ENCODE measurements at places on chromosomes 3 and 15. TPM values are rescaled to one million over a fixed set of nuclear protein-coding genes. Genes with fewer than 3 reads are reported as not detected.

DNA sequence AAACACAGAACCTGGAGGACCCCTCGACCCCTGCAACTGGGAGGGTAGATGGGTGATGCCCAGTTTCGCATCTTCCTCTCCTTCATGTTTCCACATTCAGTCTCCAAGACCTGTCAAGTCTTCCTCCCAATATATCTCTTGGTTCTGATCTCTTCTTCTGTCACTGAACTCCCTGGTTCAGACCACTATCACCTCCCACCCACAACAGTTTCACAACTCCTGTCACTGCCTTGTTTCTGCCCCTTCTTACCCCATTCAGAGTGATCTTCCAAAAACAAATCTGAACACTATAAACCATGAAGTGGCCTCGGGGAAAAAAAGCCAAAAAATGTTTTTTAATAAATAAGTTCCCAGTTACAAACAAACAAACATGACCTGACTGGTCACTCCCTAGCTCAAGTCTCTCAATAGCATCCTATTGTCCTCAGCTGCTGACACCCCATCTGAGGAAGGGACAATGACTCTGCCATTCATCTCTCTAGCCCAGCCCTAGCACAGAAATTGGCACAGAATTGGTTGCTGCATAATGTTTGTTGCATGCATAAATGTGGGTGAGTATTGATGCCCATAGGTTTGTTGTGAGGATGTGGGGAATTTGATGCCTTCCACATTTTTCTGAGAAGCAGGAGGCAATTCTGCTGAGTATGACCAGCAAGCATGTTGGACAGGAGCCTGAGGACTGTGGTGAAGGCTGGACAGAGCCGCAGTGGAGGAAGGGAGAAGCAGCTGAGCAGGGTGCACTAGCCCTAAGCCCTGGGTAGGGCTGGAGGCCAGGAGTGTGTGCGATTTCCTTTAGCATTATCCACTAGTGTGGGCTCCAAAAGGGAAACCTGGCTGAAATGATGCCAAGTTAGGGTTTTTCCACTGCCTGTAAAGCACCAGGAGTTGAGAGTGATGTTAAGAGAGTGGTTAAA lies 12.2 kb upstream of the XYLB start:
- DNase-seq, result no peak

GRCh38 chr3:187839422-187839821 lies 94.2 kb upstream of the BCL6 start:
- DNase-seq, result no peak

DNA sequence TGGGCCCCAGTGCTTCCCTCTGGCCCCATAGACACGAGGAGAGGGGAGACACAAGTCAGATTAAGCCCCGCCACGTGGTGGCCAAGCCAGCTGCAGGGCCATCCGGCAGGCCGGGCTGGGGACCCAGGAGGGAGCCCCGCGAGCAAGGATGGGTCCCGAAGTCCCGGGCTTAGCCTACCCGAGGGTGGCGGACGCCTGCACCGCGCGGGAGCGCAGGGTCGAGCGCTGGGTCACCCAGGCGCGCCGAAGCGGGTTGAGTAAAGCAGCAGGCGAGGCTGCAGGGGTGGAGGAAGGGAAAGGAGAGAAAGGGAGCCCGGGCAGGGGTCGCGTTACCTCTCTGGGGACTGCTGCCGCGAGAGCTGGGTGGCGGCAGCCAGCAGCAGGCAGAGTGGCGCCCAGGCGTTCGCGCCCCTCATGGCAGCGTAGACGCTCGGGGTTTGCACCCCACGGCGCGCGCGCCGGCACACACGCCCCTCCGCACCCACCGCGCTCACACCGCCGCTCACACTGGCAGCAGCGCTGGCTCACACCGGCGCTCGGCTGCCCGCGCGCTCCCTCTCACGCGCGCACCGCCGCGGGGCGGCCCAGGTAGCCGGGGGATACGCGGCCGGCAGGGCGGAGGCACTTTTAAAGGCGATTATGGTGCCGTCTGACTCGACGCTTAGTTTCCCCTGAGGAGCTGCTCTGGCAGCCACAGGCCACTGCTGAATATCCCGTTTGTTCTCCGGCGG lies at the start of gene PCOLCE2:
TSS of gene PCOLCE2 (minus strand) at position 603 of the 731 bp plus-strand sequence. CDS start at position 416, 187 bp downstream.
- DNase-seq, result no peak

DNA sequence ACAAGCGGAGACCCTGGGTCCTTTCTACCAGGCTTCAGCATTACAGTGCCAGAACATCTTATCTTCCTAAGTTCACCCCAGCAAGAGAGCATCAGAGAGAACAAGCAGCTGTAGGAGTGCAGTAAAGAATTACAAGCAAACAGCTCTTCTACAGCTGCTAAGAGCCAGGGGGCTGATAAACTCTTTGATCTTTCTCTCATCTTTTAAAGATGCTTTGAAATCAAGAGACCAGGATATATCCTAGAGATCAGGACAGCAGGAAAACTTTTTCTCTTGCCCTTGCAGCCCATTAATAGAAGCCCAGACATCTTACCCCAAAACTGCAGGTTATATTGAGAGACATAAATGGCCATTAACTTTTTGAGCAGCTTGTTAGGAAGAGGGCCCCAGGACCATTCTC lies 198.1 kb downstream of the RSL24D1 start:
- DNase-seq, result no peak

The SLC9A9 gene
- not detected for total RNA-seq

- no peak for DNase-seq
Measured at GRCh38 chr3:130093741-130094391, 12.2 kb downstream of the ALG1L2 start.

The TIGIT gene
- total RNA-seq, result not detected

The AQP9 gene
- not detected for total RNA-seq

The FAM3D gene
- not detected for total RNA-seq

DNA sequence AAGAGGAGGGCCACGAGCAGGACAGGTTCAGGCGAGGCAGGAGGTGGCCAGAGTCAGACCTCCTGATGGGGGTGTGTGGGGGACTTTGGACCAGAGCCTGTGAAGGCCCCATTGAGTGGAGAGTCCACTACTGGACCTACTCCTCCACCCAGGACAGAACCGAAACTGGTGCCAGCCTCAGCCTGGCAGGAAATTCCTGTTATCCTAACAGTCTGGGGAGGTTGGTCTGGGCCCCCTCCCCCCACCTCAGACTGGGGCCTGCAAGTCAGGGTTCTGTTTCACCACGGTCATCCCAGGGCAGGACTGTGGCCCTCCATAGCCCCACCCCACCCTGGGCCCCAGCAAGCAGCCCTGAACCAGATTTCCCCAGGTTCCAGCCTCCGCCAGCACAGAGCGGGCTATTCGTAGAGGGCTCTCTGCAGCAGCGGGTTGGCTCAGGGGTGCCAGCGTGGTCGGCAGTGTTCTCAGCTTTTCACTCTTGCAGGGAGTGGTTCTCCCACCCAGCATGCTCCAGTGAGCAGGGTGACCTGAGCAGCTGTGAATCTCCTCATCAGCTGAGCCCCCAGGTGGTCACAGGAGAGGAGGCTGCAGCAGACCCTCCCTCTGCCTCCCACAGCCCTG lies 217.3 kb downstream of the TBC1D2B start:
- no peak for DNase-seq

- DNase-seq, result no peak
Measured at GRCh38 chr3:90015688-90016356, 908.4 kb downstream of the EPHA3 start.

DNA sequence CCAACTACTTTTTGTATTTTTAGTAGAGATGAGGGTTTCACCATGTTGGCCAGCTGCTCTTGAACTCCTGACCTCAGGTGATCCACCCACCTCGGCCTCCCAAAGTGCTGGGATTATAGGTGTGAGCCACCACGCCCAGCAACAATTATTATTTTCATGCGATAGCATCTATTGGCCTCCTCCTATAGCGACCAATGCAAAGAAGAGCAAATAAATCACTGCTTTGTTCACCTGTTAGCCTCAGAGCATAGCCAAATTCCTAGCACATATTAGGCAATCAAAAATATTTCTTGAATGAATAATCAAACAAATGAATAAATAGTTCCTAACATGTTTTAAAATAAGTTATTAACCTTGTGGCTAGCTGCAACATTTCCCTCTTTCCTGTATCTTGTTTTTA lies 36.8 kb upstream of the TNFSF10 start:
- DNase-seq, result no peak

All from Panc1 (cell line).